ENCODE measurements at places on chromosomes 3 and 15. TPM values are rescaled to one million over a fixed set of nuclear protein-coding genes. Genes with fewer than 3 reads are reported as not detected.

The MCF2L2 gene
- total RNA-seq = under 0.01 TPM

The RASSF1 gene
- total RNA-seq = 32.4 TPM

The AMT gene
- total RNA-seq = 2.6 TPM

The CD200 gene
- 0.17 TPM for total RNA-seq

The C3orf49 gene
- not detected for total RNA-seq

The RHCG gene
- not detected for total RNA-seq

The ECE2 gene
- total RNA-seq = not detected

The AAGAB gene
- 55.8 TPM for total RNA-seq

The WNT7A gene
- not detected for total RNA-seq

The NUDT16 gene
- total RNA-seq = 18.8 TPM

The MME gene
- 152 TPM for total RNA-seq
